ENCODE measurements at places on chromosomes 2 and 18.

DNA sequence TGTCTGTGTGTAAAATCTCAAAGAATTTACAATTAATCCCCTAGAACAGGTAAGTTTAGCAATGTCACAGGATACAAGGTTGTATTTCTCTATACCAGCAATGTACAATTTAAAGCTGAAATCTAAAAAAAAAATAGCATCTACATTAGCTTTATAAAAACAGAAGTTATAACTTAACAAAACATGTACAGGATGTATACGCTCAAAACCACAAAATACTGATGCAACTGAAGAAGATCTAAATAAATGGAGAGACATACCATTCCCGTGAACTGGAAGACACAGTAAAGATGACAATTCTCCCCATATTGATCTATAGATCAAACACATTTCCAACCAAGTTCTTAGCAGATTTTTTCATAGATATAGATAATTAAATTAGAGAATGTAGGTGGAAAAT, 17.5 kb upstream of the RANBP2 start:
- no peak for DNase-seq

DNA sequence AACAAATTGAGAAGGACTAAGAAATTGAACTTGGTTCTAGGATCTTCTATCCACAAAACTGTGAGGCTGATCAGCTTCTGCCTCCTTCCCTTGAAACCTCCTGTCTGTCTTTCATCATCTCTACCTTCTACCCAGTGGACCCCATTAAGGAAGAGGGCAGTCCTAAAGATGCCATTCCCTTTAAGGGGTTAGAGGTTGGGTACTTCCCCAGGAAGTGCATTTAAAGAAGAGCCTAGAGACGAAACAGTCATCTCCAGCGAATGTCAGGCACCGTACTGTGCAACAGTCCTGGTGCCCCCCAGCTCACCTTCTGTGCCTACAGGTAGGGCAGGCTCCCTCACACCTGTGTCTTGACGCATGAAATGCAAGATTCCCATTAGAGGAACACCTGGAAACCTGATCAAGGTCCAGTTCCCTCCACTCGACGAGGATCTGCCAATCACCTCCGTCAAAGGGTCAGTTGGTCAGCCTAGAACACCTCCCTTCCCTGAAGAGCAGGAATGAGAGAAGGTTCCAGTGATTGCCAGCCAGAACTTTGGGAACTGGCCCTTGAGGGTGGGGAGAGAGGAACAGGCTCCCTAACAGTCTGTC, 20.9 kb downstream of the LOXHD1 start:
- no peak for DNase-seq

DNA sequence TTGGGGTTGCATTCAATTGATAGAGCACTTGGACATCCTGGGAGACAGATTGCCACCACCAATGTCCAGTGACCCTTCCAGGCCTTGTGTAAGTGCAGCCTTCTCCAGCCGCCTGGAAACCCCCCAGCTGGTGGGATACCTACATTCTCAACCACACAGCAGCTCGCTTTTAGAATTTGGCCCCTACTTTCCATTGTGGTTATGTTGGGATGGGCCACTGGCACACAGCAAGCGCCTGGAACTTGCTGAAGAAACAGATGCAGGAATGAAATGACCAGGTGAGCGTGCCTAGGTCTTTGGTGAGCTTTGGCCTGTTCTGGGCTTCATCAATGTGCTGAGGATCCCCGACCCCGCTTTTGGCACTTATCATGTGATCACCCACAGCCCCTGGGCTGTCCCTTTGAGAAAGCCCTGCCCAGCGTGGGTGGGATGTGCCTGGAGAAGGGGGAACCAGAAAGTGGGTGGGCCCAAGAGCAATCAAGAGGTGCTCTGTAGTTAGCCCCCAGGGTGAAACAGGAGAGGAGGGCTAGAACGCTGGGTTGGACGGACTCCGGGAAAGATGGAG, 16.0 kb upstream of the NTSR2 start:
- DNase-seq, result no peak

- no peak for DNase-seq
These were observed 137.2 kb downstream of the BCL2 start for GRCh38 chr18:63182310-63182772.

DNA sequence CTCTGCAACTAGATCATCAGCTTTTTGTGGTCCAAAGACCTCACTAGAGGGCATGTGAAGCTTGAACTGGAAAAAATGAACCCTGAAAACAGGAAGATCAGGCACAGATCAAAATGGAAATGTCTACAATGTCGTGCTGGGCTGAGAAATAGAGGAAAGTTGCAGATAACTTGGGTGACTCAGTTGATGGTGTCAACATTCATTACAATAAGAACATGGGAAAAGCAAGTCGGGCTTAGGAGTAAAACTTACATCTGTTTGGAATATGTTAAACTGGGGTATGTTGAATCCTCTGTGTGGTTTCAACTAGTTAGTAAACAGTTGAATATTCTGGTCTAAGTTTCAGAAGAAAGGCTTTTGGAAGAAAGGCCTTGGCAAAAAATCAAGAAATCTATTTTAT, 940.4 kb downstream of the ERBB4 start:
- no peak for DNase-seq

GRCh38 chr2:128356127-128356526, 37.5 kb upstream of the HS6ST1 start:
- DNase-seq, result no peak

GRCh38 chr2:238308177-238308576, 12.1 kb upstream of the TRAF3IP1 start:
- no peak for DNase-seq

- no peak for DNase-seq
These were observed 486.1 kb upstream of the ID2 start for GRCh38 chr2:8195784-8196183.

GRCh38 chr2:136115183-136115761, 2.7 kb downstream of the CXCR4 start:
- DNase-seq, result no peak

DNA sequence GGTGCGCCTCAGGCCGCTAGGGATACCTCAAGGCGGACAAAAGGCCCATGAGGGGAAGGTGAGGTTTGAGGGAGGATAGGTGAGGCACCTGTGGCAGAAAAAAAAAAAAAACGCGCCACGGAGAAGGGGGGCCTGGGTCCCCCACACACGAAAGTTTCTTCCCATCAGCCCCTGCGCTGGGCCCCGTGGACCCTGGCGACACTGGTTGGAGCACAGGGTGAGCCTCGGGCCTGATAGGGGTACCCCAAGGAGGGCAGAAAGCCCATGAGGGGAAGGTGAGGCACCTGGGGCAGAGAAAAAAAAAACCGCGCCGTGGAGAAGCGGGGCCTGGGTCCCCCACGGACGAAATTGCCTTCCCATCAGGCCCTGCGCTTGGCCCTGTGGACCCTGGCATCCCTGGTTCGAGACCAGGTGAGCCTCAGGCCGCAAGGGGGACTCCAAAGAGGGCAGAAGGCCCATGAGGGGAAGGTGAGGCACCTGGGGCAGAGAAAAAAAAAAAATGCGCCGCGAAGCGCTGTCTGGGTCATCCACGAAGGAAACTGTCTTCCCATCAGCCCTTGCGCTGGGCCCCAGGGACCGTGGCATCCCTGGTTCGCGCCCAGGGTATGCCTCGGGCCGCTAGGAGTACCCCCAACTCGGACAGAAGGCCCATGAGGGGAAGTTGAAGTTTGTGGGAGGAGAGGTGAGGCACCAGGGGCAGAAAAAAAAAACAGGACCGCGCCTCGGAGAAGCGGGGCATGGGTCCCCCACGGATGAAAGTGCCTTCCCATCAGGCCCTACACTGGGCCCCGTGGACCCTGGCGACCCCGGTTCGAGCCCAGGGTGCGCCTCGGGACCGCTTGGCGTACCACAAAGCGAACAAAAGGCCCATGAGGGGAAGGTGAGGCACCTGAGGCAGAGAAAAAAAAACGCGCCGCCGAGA, 226.2 kb downstream of the CCDC74A start:
- no peak for DNase-seq

DNA sequence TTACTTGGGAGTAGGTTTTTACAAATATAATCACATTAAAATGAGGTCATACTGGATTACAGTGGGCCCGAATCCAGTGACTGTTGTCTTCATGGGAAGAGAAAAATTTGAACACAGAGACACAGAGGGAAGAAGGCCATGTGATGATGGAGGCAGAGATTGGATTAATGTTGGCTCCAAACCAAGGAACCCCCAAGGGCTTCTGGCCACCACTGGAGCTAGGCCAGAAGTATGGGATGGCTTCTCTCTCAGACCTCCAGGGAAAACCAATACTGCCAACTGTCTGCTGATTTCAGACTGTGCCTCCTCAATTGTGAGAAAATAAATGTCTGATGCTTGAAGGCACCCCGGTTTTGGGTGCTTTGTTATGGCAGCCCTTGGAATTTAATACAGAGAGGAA, 76.0 kb downstream of the ALPK2 start:
- no peak for DNase-seq

GRCh38 chr2:8361930-8362329, 319.9 kb upstream of the ID2 start:
- DNase-seq, result no peak

- DNase-seq, result no peak
These were observed 168.2 kb downstream of the KCNS3 start for GRCh38 chr2:18046558-18047212.

DNA sequence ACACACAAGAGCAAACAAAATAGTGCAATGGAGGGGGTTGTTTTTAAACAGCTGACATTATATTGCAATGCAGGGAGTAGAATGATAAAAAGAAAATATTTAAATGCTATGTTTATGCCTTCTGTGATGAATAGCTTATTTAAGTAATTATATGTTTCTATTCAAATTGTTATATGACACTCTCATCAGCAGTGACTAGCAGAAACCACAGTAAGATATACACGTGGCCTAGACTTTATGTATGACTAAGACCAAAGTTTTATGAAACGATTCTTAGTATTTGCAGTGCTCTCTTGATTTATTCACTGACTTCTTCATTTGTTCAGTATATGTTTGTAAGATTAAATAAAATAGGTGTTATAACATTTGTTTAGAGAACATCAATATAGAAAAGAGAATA, 26.1 kb upstream of the C1D start:
- no peak for DNase-seq

DNA sequence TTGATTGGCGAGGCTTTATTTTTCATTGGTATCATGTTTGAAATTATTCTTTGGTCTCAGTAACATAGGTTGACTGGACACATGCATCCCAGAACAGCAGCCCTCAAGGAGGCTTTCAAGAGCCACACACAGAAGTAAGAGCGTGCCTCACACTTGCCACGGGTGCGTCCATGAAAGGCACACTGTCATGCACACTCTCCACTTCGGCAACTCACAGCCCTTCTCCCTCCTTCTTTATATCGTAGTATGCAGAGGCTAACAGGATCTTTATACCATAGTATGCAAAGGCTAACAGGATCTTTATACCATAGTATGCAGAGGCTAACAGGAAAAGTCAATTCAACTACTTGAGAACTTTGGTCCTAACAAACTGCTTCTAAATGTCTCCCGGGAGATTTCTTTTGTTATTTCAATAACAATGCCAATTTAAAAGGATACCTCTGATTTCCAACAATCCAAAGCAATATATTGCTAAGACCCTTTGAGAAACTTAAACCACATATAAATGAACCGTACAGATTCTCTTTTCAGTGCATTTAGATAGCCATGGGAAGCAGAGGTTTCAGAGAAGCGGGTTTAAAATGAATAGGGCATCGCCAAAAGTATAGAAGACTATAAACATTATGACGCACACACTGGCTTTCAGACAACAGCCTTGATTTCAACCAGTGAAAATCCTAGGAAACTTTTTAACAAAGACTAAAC, 26.5 kb upstream of the ZNF516 start:
- DNase-seq, result no peak

DNA sequence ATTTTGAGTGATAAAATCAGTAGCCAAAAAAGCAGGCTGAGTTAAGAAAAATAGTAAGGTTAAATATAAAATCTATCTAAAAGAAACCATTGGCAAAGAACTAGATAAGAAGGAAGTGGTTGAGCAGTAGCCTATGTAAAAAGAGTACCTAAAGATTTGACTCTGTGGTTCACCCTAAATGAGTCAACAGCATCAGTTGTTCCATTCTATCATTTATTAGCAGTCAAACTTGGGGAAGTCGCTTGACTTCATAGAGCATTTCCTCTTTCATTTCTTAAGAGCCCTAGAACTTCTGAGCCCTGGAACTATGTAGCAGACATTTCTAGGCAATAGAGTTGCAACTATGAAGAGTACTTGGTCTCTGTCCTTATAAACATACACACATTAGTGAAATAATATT, 381.7 kb downstream of the NUP35 start:
- no peak for DNase-seq

- no peak for DNase-seq
These were observed 655.9 kb upstream of the SOX11 start for GRCh38 chr2:5036256-5036655.

DNA sequence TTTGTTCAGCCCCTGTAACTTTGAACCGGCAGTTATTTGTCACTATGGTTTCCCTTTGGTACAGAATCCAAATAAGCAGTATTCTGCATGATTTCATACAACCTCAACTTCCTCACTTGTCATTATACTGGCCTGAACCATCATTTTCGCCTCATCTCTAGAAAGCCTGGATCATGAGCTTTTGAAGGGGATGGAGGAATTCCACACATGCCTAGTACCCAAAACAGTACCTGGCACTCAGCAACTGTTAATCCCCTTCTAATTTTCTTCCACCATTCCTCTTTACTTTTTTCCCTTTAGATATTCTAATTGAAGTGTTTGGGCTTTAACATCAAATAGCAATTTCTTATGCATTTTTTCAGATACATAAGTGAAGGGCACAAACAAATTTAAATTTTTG, 1574.4 kb upstream of the NXPH2 start:
- no peak for DNase-seq

DNA sequence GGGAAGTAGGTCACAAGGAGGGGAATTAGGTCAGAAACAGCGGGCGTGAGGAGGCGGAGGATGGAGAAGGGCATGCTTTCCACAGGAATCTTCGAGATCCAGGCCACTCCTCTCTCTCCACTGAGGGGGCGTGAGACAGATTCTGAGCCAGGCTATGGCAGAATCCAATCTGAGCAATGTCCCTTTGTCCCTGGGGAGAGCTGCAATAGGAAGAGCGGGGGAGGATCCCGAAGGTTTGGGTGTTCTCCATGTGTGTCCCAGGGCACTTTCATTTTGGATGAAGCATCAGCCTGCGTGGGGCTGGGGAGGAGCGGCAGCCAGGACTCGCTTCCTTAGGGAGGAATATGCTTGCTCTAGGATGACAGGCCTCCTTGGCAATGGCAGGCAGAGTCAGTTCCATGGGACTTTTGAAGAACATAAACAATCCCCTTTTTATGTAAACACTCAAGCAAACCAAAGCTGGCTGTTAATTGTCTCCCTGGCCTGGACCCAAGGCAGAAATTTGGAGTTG, 84.0 kb downstream of the LIPG start:
- DNase-seq, result no peak
